ENCODE measurements at places on chromosomes 2 and 18.

DNA sequence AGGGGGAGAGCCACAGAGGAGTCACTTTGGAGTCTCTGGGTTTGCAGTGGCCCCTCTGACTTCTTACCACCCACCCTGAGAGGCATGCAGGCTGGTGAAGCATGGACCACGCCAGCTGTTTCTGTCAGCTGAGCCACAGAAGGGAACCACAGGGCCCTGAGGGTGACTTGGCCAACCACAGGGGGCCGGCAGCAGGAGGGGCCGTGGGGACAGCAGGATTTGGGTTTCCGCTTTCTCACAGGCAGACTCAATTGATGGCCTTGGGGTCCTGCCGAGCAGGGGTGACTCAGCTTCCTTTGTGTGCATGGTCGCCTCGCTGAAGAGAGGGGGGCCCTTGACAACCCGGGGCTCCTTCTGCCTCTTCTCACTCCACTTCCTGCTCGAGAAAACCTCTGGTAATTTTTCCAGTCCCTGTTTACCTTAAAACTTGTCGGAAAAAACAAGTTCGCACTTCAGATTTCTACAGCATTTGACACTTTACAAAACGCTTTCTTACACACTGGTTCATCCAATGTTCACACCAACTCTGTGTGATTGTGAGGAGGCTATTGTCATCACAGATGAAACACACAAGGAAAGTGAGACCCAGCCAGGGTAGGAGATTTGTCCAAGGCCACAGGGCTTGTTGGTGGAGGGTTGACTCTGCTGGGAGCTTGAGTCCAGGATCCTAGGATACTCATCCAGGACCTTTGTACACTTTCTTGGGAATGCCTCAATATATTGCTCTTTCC is 311.2 kb downstream of the LPIN1 start:
- no peak for DNase-seq

DNA sequence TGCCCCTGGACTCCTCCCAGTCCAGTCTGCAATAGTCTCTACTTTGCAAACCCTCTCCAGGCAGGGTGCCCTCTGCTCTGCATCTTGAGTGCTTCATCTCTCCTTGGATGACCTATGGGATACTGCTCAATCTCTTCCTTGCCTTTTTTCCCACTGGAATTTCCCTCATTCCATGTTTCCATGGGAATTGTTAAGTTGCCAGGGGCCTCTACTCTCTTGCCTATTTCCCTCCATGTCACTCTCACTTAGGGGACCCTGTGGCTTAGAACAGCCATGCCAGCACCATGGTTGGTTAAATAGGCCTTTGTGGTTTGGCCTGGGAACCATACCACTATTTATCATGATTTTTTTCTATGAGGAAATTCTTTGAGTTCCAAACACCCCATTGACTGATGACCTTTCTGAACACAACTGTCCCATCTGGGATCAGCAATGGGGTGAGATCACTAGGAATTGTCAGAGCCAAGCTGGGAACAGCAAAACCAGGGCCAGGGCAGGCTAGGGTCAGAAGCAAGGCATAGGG is 91.4 kb upstream of the RBMS1 start:
- peak; percentile 38 for DNase-seq

GRCh38 chr2:88197732-88198131 is 27.6 kb downstream of the THNSL2 start:
- no peak for DNase-seq

- DNase-seq, result no peak
These were observed 5.1 kb downstream of the SLC39A10 start for GRCh38 chr2:195662138-195662537.

- no peak for DNase-seq
These were observed 51.4 kb downstream of the LINC00305 start for GRCh38 chr18:64097497-64097896.

GRCh38 chr2:36706021-36706876 is 9.7 kb downstream of the VIT start:
- DNase-seq, result peak; percentile 53

GRCh38 chr2:29462293-29462692 is 347.1 kb downstream of the CLIP4 start:
- peak; percentile 32 for DNase-seq

DNA sequence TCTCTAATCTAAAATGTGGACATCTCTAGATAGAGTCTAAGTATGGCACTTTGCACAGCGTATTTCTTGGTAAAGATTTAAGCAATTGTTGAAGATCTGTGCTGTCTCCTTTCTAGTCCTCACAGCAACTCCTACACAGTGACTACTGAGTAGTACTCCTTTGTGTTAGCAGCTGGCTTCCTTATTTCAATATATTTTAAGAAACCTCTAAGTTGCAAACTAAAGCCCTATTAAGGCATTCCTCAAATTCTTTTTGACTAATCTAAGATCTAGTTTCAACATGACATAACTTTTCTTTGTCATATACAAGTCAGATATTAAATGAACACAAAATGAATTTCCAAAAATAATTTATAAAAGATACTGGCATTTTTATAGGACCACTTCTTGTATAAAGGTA is 121.8 kb upstream of the DNAJC10 start:
- DNase-seq, result peak; percentile 4

DNA sequence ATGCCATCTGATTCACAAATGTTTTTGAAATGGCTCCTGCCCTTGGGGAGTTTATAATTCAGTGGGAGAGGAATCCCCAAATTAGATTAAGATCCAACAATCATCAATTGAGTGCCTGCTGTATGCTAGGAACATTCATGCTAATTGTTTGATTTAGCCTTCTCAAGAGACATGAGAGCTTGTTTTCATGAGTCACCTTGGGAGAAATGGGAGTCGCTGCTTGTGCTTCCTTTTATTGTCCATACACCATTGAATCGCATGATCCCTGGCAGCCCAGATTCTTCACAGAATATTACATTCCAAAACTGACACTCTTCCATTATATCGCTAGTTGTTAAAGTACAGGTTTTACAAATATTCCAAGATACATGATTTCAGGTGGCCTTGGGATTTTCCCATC is 106.0 kb upstream of the MAP3K20 start:
- no peak for DNase-seq

DNA sequence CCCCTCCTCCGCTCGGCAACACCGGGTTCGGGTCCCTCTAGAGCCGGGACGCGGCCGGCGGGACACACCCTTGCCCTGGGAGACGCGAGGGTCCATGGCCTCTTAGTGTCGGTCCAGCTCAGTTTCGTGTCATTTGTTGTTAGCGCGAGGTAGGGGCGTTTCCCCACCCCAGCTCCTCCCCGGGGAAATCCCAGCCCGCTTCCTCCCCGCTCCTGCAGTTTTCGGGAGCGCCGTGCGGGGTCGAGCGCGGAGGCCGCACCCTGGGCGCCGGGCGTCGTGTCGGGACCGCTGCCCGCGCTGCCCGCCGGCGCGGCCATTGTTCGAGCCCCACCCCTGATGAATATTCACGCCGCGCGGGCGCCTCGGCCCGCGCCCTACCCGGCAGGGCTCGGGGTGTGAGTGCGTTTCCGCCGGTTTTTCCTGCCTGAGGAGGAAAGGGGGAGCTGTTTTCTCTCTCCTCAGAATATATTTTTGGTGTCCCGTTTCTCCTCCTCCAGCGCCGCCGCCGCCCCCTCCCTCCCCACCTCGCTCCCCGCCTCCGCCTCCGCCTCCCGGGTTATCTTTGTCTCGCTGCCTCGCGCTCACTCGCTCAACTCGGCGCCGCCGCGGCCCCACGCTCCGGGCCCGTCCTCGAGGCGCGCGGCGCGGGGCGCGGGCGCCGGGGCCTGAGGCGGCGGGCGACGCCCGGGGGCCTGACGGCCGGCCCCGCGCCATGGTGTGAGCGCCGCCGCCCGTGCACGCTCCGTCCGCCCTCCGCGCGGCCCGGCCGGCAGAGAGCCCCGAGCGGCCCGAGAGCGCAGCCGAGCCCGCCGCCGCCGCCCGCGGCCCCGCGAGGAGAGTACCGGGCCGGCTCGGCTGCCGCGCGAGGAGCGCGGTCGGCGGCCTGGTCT is at the start of gene MAP4K4:
MAP4K4 (plus strand) TSS at position 584 of the 890 bp plus-strand sequence. CDS start 374 bp downstream, outside the sequence.
- DNase-seq, result peak; percentile 87

DNA sequence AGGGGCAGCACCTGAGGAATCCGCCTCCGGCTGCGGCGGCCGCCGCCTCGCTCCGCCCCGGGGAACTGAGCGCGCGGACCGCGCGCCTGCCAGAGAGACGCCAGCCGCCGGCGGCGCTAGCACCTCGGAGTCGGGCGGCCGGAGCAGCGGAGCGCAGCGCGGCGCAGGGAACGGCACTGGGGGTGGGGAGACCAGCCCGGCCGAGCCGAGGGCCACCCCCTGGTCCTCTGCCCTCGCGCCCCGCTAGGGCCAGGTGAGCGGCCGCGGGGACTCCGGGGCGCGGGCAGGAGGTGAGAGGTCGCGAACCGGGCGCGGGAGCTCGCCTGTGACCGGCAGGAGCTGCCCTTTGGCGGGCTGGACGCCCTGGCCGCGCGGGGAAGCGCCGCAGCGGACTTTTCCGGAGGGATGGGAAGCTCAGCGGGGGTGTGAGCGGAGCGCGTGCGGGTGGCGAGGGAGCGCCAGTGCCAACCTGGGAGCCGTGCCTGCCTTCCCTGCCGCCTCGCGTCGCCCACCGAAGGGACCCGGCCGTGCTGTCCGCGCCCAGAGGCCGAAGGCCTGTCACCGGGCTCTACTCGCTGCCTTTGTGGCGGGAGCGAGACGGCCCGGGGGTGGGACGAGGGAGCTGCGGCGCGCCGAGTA is at the start of gene GREB1L:
GREB1L (plus strand) TSS at position 92 of the 639 bp plus-strand sequence. CDS start 141,287 bp downstream, outside the sequence.
- peak; percentile 60 for DNase-seq

GRCh38 chr2:144693179-144693578 is 173.3 kb upstream of the ZEB2 start:
- no peak for DNase-seq

GRCh38 chr2:129460299-129461198 is 518.9 kb upstream of the RAB6C start:
- DNase-seq, result no peak

- DNase-seq, result no peak
These were observed 4.0 kb upstream of the FAM124B start for GRCh38 chr2:224405841-224406370.

- no peak for DNase-seq
These were observed 397.6 kb downstream of the ZNF521 start for GRCh38 chr18:24954341-24954740.

DNA sequence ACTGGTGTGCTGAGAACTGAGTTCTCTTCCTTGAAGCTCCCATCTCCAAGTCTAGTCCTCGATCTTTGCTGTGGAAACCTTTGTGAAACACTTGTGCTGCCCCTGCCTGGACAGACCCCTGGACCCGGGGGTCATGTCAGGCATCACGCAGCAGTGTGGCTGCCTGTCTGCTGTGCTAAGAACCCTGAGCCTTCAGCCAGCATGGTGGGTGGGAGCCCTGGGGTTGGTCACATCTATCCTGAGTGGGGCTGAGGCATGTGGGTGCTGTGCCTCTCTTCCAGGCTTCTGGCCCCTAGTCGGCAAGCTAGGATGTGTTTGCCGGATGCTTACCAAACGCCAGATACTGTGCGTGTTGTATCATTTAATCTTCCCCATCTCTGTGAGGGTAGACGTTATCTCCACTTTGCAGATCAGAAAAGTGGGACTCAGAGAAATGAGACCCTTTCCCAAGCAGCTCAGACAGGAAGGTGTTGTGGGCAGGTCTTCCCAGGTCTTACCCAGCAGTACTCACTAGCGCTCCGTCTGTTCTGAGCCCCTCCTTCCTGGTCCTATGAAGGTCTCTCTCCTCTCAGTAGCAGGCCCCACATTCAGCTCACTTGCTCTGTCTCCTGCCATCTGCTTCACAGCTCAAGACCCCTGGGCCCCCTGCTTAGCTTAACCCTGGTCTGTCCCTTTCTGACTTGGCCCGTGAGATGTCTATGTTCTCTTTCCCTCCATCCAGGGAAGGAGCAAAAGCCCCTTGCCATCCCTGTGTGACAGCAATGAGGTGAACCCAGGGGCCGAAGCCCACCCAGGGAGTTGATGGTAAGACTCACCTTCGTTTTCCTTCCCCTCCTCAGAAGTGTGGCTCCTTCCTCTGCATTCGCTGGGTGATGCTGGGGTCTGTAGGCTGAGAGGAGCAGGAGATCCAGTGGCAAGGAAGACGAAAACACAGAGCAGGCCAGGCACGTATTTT is 242.8 kb downstream of the FAM210A start:
- no peak for DNase-seq

DNA sequence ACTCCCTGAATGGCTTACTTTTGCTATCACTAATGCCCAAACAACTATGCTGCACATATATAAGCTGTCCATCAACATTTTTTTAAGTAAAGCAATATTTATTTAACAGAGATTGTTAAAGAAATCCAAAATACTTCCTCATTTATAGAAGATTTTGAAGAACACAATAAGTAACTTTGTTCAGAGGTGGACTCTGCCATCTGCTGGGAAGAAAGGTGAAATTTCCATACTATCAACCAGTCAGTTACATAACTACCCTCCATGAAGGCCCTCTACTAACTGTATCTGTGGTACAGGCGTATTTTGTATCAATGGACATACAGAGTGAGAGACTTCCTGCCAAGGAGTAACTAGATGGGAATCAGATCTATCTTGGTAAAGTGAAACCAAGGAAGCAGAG is 106.0 kb downstream of the DTNB start:
- peak; percentile 27 for DNase-seq

GRCh38 chr2:158805936-158806335 is 10.8 kb downstream of the DAPL1 start:
- DNase-seq, result no peak

DNA sequence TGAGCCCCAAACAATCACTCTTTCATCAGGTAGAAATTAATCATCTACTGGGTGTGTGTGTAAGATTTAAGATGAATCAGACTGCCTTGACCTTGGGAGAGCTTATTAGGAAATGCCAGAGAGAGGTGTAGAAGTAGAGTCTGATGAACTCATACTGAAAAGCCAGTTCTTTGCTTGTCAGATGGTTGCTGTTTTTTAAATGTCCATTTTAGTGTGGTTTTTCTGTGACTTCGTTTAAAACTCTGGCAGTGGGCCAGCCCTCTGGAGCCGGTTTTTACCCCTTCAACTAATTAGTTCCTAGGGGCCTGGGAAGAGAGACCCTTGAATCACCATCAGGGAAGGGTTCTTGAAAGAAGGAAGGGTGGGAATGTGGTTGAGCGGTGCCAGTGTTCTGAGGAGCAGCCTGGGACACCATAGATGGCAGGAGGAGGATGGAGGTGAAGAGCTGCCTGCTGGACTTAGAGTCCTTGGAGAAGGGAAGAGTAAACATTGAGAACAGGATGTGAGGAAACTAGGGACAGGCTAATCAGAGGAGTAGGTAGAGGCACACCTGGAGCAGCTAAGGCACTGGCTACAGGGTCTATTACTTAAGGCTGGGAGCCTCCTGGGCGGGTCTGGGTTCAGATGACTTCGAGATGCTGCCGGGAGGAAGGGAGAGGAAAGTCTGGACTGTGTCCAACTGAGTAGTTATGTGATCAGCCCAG is 66.1 kb downstream of the LRRFIP1 start:
- DNase-seq, result no peak

DNA sequence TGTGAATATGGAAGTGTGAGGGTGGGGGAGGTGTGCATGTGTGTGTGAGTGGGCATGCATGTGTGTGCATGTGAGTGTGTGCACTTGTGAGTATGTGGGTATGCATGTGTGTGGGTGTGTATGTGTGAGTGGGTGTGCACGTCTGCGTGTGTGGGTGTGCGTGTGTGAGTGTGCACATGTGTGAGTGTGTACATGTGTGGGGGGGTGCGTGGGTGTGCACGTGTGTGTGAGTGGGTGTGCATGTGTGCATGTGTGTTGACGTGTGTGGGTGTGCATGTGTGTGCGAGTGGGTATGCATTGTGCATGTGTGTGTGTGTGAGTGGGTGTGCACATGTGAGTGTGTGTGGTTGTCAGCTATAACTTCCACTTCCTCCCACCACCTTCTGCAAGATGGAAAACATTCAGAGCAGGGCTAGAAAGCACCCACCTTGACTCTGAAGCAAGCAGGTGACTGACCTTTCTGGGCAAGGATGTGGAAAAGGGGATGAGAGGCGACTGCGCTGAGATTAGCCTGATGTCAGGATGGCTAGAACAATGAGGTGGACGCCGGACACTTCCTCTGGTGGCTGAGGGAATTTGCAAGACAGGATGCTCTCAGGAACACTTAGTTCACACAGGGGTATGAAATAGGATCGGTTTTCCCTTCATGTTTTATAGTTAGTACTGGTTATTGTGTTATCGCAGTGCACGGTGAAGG is 103.6 kb downstream of the ACKR3 start:
- no peak for DNase-seq
